Uterine smooth muscle cell (primary cell): ENCODE measurements at places on chromosomes 11 and 22. TPM values are rescaled to one million over a fixed set of nuclear protein-coding genes. Genes with fewer than 3 reads are reported as not detected.

Gene PRR33
- not detected in 2 replicates for total RNA-seq

Gene STARD10
- 13.6 and 25.2 TPM in 2 replicates for total RNA-seq

Gene GRAMD1B
- 3.5 and 5.5 TPM in 2 replicates for total RNA-seq

Gene CNGA4
- under 0.01 TPM in 1 of 2 replicates, not detected in the other for total RNA-seq

Gene KDM4E
- under 0.01 TPM in 1 of 2 replicates, not detected in the other for total RNA-seq

Gene KRTAP5-11
- total RNA-seq = not detected in 2 replicates

Gene APOL1
- 9.8 and 21.5 TPM in 2 replicates for total RNA-seq

Gene NLRP10
- 4.0 and 10.7 TPM in 2 replicates for total RNA-seq

Gene LRRC10B
- 0.22 TPM in 1 of 2 replicates, not detected in the other for total RNA-seq

Gene SLC17A6
- total RNA-seq = not detected in 2 replicates

Gene MS4A6E
- total RNA-seq = not detected in 2 replicates

Gene SPDYC
- total RNA-seq = not detected in 2 replicates

Gene SHISAL1
- 14.6 and 14.9 TPM in 2 replicates for total RNA-seq

Gene ARHGAP42
- total RNA-seq = 6.3 and 11.5 TPM in 2 replicates

Gene DEFB131B
- not detected in 2 replicates for total RNA-seq

Gene CCDC73
- under 0.01 TPM in 1 of 2 replicates, not detected in the other for total RNA-seq

Gene ADM2
- total RNA-seq = 1.8 and 7.0 TPM in 2 replicates

Gene MS4A15
- not detected in 2 replicates for total RNA-seq

Gene GSTT2B
- total RNA-seq = 4.5 and 8.1 TPM in 2 replicates

Gene PDXP
- 6.4 and 13.8 TPM in 2 replicates for total RNA-seq

Gene OPCML
- under 0.01 and 0.22 TPM in 2 replicates for total RNA-seq

Gene CTSW
- 0.12 TPM in 1 of 2 replicates, not detected in the other for total RNA-seq

Gene NXPE4
- total RNA-seq = not detected in 2 replicates

Gene CENPM
- 8.9 and 37.2 TPM in 2 replicates for total RNA-seq

Gene ANKK1
- total RNA-seq = under 0.01 and 0.11 TPM in 2 replicates

Gene RIBC2
- total RNA-seq = 0.87 and 3.0 TPM in 2 replicates

Gene ART1
- not detected in 2 replicates for total RNA-seq

Gene NCF4
- not detected in 2 replicates for total RNA-seq

Gene PPP1R14B
- 296 and 414 TPM in 2 replicates for total RNA-seq

Gene MCAM
- 20.5 and 27.0 TPM in 2 replicates for total RNA-seq

Gene RPS25
- 898 and 970 TPM in 2 replicates for total RNA-seq

Gene PCF11
- 40.0 and 45.4 TPM in 2 replicates for total RNA-seq

Gene ACCS
- total RNA-seq = 8.3 and 11.1 TPM in 2 replicates

Gene MIAT
- 1.2 and 1.5 TPM in 2 replicates for total RNA-seq

Gene BTBD18
- not detected in 2 replicates for total RNA-seq

Gene TPBGL
- 0.11 TPM in 1 of 2 replicates, not detected in the other for total RNA-seq

Gene TBX10
- total RNA-seq = not detected in 2 replicates

Gene MPZL3
- total RNA-seq = 0.62 and 1.8 TPM in 2 replicates
